Muscle of arm (tissue), 14 donors: ENCODE measurements at places on chromosomes 4 and X.
A peak's percentile ranks its signal among the peaks of the same experiment; 100 is the strongest.

GRCh38 chrX:107741404-107741790 is 34.2 kb downstream of the TSC22D3 start:
- DNase-seq: no peak

DNA sequence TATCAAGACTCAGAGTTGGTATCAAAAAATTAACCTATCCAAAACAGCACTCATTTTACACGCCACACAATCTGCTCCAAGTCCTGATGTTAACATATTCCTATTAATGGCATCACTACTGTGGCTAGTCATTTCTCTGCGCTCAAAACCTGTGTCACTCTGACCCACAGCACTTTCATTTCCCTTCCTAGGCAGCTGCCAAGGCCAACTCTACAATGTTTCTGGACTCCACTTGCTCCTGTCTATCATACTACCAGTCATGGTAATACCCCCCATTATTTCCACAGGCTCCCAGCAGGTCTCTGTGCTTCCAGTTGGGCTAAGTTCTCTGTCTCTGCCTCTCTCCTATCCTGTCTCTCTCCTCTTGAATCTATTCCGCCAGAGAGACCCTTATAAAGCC is 323.6 kb downstream of the NR3C2 start:
- DNase-seq: peak; percentile 16

- no peak for DNase-seq
These were observed 45.9 kb upstream of the UNC5C start for GRCh38 chr4:95594629-95595028.

DNA sequence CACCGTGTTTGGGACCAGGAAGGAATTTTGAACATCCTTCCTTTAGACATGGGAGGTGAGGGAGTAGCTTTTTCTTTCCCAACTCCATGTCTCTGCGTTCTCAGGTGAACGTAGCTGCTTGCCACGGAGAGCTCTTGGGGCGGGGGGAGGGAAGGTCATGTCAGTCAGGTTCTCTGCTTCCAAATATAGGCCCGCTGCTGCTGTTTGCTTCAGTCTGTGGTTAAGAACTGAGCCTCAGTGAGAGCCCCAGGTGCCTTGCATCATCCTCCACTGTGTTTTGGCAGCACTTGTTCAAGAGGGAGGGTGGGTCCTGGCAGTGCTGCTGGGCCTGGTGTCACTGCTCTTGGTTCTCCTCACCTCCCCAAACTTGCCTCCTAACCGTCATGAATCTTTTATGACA is 46.5 kb downstream of the HADH start:
- no peak for DNase-seq

GRCh38 chr4:138216272-138216867 is 25.8 kb downstream of the SLC7A11 start:
- no peak for DNase-seq

- no peak for DNase-seq
These were observed 236.7 kb upstream of the MAB21L2 start for GRCh38 chr4:150345207-150345744.

- no peak for DNase-seq
These were observed 53.4 kb upstream of the TRPC3 start for GRCh38 chr4:122005064-122005755.

- no peak for DNase-seq
These were observed 58.6 kb downstream of the MAGEA10 start for GRCh38 chrX:152079768-152080167.

DNA sequence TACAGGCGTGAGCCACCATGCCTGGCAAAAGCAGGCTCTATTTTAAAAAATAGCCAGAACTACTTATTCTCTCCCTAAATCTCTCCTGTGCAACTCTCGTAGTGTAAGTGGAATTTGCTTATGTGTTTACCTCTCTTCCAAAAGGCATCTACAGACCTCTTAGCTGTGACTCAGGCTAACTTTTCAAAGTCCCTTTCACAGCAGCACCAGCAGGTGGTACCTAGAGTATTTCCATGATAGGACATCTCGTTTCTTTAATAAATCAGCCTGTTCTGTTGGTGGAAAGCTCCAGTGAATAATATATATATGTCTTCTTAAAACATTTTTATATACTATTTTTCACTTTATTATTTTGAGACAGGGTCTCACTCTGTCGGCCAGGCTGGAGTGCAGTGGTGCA is 89.0 kb downstream of the NSUN7 start:
- DNase-seq: no peak
